Fibroblast of villous mesenchyme (primary cell): ENCODE measurements at places on chromosomes 7 and 10. TPM values are rescaled to one million over a fixed set of nuclear protein-coding genes. Genes with fewer than 3 reads are reported as not detected.

DNA sequence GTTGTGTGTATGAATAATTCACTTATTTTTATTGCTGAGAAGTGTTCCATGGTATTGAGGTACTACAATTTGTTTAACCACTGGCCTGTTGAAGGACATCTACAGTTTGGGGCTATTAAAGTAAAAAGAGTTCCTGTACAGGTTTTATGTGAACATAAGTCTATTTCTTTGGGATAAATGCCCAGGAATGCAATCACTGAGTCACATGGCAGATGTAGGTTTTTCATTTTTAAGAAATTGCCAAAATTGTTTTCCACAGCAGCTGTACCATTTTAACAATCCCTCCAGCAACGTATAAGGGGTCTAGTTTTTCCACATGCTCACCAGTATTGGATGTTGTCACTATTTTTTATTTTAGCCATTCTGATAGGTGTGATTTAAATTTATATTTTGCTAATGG, 243.9 kb downstream of the TNS3 start:
- no peak for DNase-seq

GRCh38 chr10:77888356-77888703, 38.2 kb downstream of the DLG5 start:
- no peak for DNase-seq

DNA sequence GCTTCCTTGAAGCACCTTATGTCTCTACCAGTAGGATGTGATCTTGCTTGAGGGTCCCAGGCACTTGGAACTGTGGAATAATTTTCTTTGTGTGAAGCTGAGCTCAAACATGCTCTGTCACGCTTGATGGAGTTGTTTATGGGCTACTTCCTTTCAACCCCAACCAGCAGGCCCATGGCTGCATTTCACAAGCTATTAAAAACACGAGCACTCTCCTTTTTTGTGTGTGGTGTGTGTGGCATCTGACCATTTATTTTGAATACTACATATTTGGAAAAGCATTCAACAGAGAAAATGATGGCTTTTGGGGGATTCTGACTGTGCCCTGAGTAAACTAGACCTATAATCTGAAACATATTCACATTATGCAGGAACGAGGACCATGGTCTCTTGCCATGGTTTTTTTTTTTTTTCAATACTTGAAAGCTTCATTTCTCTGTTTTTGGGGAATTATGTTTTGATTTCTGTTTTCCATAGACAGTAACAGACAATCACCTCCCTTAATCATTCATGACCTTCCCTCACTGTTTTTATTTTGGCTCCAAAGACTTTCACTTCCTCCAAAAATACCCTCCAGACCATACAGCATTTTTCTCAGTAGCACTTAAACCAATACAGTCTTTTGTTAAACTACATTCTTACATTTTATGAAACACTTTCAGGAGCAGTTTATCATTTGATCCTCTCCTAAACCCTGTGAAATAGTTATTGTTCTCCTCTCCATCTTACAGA, 233.6 kb upstream of the BMPER start:
- no peak for DNase-seq

DNA sequence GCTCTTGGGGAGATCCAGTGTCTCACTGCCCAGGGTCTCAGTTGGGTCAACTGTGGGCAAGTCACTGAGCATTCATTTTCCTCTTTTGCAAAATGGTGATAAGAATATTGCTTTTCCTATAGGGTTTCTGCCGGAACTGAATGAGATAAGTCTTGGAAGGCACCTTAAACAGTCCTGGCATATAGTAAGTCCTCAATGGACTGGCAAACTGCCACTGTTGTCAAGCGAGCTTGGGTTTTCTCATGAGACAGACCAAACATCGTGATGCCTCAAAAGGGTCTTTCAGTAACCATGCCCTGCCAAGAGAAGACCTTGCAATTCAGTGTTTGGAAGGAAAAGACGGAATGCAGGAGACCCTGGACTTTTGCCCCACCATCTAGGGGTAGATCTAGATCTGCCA, 251.5 kb downstream of the WDR11 start:
- no peak for DNase-seq

GRCh38 chr10:64571056-64571455, 1049.9 kb downstream of the REEP3 start:
- no peak for DNase-seq

GRCh38 chr7:99863847-99864440, 12.9 kb downstream of the OR2AE1 start:
- DNase-seq, result no peak

Gene ICA1
- total RNA-seq, result 1.9 and 4.3 TPM in 2 replicates

Gene NODAL
- not detected in 2 replicates for total RNA-seq

Gene CFAP70
- 0.32 and 0.43 TPM in 2 replicates for total RNA-seq
